Cortex of kidney (tissue), 1 donor: ENCODE measurements at places on chromosomes 4 and X.

DNA sequence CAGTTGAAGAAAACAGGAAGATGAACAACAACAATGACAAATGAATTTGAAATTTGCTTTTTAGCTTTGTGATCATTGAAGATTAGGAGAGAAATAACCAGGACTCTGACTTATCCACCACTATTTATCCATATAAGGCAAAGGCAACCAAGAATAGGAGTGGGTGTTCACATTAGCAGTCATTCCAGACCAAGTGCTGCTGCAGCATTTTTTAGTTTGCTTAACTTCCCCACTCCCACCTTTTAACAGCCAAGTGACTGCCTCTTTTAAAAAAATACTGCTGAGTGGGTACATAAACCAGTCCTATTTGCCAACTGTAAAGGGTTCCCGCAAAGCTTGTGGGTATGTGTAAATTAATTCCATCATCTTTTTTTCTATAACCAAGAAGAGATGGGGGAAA is 230.9 kb downstream of the IQCM start:
- DNase-seq, result no peak

GRCh38 chr4:38101563-38101962 is 141.4 kb downstream of the PTTG2 start:
- no peak for DNase-seq

DNA sequence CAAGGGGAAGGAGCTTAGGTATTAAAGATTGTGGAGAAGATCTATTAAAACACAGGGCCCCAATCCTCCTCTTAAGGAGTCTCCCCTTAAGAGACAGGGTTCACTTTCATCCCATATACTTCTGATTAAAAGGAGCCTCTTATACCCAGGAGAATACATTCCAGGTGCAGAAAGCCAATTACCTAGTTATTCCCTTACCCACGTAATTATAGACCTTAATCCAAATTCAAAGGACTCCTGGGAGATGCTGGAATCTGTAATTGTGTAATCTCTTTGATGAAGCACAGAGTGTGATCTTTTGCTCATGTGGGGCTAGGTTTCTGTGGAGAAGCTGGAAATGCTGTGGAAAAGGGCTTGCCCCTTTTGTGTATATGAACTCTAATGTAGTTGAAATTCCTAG is 1.4 kb upstream of the SEC24B start:
- DNase-seq, result no peak

DNA sequence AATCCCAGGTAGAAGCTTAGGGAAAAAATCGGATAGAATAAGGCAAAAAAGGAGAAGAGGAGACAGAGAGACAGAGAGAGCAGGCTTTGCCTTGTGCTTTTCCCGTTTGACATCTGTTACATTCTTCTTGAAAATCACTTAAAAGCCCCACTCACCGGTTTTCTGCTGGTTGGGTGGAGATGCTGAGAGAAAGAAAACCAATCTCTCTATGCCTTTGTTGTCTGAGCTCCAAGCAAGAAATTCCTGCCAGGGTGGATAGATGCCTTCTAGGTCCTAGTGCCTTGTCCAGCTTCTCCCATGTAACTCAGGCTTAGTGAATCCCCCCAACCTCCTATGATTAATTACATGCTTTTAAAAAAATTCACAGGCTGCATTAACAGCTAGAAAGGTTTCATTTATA is at the start of gene DCX:
Gene DCX, minus strand, starts transcription at position 210 of the 400 bp plus-strand sequence. CDS start 1,794 bp downstream, outside the sequence.
- DNase-seq, result no peak

- DNase-seq, result no peak
Observed at GRCh38 chrX:38985375-38985774, 184.1 kb downstream of the MID1IP1 start.

GRCh38 chr4:42641161-42641560 is 15.7 kb downstream of the ATP8A1 start:
- DNase-seq, result no peak

- DNase-seq, result no peak
Observed at GRCh38 chr4:82525307-82525911, 36.4 kb downstream of the TMEM150C start.

- DNase-seq, result no peak
Observed at GRCh38 chr4:103046416-103047290, 27.1 kb upstream of the SLC9B1 start.

DNA sequence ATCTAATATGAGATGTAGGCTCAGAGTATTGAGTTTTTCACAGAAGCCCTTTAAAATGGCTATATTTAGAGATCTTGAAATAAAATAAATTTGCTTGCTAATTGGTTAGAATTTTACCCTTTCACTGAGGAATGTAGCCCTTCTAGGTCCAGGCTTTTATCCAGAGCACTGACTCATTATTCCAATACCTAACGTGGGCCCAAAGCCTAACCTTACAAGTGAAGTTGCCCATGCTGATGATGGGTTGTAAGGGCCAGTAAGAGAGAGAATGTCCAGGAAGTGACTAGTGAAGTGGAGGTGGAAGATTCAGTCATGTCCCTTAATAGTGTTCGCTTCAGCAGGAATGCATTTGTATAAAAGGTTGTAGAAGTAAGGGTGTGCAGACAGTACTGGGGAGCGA is 155.9 kb downstream of the STIM2 start:
- no peak for DNase-seq

GRCh38 chr4:81965454-81965853 is 408.3 kb downstream of the HNRNPD start:
- no peak for DNase-seq

DNA sequence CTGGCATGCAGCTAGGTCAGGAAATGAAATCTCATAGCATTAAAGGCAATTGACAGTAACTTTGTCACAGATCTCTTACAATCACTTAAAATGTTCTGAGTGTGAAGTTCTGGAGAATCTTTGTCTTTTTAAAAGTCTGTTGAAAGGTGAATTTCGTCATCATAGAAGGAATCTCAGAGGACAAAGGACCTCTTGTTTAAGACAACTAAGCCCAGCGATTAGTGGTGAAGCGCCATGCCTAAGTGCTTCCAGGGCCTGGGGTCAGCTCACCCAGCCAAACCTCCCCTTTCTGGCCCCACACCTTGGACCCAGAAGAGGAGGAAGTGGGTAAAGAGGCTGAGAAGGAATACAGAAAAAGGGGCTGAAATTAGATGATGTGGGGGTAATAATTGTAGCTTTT is 8.5 kb downstream of the FRMD7 start:
- no peak for DNase-seq

DNA sequence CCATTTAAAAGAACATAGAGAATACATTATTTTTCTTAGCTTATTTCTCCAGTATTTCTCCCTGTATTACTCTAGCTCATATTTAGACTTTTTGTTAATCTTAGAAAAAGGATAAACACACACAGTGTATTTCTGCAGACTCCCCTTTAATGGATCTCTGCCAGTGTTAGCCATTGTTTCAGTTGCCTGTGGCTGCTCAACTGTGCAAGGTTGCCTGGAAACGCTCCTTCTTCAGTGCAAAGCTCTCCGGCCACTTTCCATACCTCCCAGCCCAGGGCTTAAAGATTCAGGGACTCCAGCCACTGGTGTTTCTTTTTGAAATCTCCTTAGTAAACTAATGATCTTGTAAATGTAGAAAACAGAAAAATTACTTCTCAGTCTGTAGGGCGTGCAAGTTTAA is 104.9 kb downstream of the SLIT2 start:
- DNase-seq, result no peak

- DNase-seq, result no peak
Observed at GRCh38 chr4:168164915-168165548, 72.7 kb downstream of the ANXA10 start.

DNA sequence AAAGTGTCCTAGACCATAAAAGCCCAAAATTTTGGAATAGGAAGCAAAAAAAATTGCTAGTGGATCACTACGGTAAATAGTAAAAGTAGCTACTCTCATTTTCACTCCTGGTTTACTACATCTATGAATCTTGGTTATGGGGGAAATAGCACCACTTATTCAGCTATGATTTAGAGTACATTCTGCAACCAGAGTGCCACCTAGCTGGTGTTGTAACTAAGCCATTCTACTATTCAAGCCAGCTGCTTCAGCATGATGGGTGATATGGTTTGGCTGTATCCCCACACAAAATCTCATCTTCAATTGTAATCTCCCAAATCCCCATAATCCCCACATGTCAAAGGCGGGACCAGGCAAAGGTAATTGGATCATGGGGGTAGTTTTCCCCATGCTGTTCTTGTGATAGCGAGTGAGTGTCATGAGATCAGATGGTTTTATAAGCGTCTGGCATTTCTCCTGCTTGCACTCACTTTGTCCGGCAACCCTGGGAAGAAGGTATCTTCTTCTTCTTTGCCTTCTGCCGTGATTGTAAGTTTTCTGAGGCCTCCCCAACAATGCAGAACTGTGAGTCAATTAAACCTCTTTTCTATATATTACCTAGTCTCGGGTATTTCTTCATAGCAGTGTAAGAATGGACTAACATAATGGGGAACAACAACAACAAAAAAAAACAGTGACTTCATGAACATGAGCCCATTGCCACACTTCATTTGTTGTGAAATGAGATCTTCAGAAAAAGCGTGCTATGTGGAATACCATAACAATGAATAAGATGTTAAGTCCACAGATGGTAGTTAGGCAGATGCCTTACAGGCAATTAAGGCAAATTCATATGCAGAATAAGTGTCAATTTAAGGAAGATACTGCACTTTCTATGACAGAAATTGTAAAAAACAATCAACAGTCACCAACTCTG is 280.1 kb downstream of the PABPC4L start:
- no peak for DNase-seq

- DNase-seq, result no peak
Observed at GRCh38 chr4:55447831-55448230, 52.1 kb downstream of the TMEM165 start.
